DMS153 (cell line): ENCODE measurements at places on chromosomes 2 and 18.

GRCh38 chr18:78771496-78772359 lies 207.9 kb upstream of the SALL3 start:
- no peak for DNase-seq

DNA sequence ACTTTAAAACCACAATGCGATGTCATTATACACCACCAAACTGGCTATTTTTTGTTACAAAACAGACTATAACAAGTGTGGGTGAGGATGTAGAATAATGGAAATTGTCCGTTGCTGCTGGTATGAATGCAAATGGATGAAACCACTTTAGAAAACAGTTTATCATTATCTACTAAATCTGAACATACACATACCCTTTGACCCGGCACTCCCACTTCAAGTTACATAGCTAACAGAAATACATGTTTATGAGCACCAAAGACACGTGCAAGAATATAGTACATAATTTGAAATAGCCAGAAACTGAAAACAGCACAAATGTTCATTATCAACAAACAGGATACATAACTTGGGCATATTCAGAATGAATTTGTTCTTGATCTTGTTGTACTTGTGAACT lies 206.4 kb upstream of the CHAC2 start:
- DNase-seq: no peak

- DNase-seq: no peak
These were observed 29.5 kb upstream of the MEIS1 start for GRCh38 chr2:66405473-66405872.

DNA sequence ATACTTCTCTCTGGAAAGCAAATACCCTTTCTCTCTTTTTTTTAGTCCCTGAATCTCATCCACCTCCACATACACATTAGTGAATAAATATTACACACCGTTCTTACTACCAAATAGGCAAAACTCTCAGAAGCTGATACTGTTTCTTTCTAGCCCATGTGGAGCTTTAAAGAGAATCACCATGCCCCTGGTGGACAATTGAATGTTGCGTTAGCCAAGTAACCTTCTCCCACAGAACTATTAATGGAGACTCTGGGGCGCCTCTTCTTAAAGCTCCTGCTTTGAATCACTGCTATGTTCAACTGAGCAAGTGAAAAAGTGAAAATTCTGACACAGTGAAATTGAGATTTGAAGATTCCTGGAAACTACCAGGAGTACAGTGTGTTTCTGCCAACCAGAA lies 522.8 kb upstream of the CDH7 start:
- no peak for DNase-seq

DNA sequence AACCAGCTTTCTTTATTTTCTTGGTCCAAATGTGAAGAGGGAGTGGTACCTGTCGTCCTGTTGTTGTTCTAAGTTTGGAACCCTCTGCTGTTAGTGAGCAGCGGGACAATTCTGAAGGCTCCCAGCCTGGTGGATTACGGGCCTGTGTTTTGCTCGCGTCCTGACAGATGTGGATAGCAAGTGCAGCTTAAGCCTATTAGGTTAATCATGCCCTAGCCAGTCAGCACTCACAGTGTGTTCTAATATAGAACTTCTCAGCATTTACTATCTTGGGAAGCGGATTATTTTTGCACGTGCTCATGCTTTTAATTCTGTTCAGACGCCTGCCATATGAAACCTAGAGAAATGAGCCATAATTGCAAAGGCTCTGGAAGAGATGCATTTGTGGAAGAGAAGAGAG lies at the start of gene PCARE:
Gene PCARE (minus strand): TSS at position 113 of the 400 bp plus-strand sequence. CDS start 262 bp downstream, outside the sequence.
- no peak for DNase-seq

- no peak for DNase-seq
These were observed 29.7 kb downstream of the ZC3H6 start for GRCh38 chr2:112305132-112305531.

- no peak for DNase-seq
These were observed 17.3 kb downstream of the HK2 start for GRCh38 chr2:74851191-74851566.

GRCh38 chr2:25419678-25420242 lies 78.0 kb upstream of the DNMT3A start:
- no peak for DNase-seq

DNA sequence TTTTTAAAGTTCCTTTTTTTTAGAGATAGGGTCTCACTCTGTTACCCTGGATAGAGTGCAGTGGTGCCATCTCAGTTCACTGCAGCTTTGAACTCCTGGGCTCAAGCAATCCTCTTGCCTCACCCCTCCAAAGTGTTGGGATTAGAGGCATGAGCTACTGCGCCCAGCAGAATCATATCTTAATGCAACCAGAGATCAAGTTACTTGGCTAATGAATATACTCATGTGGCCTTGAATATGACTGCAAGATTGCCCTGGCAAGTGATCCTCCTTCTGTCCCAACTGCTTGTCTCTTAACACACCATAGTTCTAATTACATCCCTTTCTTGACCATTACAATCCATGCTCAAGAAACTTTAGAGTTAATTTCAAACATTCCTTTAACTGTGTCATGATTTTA lies 133.5 kb downstream of the SRBD1 start:
- no peak for DNase-seq

DNA sequence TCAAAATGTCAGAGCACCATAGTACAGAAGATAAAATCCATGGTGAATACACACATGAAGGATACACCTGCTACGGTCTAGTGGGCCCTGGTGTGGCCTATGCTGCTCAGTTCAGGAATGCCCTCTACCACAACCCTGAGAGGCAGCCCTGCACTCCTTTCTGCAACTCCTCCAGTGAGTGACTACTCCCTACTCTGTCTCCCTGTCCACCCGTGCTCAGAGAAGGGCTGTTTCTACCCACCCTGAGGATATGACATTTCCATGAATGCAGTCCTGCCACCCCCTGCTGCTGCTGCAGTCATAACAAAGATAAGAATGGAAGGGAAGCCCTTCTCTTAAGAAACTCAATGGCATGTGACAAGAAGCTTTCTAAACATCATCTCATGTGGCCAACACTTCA lies 137.0 kb downstream of the EN1 start:
- no peak for DNase-seq

DNA sequence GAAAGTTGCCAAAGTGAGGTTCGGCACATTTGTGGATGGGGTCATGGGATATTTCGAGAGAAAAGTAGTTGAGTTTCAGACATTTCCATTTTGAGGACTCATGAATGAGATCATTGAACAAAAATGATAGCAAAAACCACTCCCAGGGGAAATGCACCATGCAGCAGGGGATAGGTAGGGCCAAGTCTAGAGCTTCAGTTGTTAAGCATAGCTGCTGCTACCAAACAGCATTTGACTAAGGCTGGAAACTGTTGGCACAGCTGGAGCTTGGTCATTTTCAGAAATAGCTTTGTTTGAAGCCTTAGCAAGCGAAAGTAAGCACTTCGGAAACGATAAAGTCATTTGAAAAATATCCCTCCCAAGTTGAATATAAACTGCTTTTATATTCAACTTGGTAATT lies 431.8 kb downstream of the SOCS6 start:
- no peak for DNase-seq

DNA sequence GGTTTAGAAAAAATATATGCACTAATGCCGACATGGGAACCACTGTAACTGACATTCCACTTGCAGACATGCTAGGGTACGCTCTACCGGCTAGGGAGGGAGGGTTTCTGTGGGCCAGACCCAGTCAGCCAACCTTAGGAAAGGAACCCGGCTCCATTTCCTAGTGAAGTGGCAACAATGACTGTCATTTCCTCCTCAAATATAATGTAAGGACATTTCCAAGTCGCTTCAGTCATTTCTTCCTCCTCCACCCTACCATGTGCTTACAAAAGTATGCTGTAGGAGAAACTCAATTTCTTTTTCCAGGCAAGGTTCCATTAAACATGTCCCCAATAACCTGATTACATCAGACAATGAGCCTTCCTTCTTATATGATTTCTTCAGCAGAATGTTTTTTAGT lies 64.3 kb upstream of the PSMD14 start:
- no peak for DNase-seq

GRCh38 chr18:23209796-23210195 lies 74.5 kb downstream of the CABLES1 start:
- no peak for DNase-seq

DNA sequence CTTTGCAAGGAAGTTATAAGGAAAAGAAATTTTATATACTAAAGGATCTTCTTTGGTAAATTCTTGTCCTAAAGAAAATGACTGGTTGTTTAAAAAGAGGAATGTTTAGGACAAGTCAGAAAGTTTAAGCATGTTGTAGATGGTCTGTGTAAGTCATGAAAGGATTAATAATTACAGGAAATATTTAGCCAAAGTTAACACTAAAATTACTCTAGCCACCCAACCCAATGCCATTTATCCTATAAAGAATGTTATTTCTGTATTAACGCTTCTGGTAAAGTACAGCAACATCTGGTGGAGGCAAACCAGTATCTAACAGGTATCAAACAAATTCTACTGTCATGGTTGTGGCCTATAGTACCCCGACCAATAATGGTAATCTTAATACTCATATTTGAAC lies 546.9 kb upstream of the PKDCC start:
- no peak for DNase-seq

- DNase-seq: no peak
These were observed 650 bp upstream of the AFG3L2 start for GRCh38 chr18:12377556-12378197.

- no peak for DNase-seq
These were observed 866.9 kb downstream of the TRIB2 start for GRCh38 chr2:13583609-13584008.

DNA sequence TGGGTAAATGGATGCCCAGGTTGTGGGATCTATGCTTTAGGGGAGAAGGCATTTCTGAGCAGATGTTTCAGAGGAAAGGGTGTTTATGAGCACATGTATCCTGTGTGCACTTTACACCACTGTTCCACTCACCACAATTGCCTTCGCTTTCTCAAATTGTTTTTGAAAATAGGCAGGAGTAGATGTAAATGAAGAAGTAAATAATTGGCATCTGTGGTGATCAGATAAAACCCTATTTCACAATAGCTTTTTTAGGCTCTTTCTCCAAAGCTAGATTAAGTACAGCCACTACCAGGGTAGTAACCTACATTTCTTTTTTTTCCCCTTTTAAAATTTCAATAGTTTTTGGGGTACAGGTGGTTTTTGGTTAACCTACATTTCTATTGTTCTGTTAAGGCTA lies 40.6 kb downstream of the TMEM178A start:
- no peak for DNase-seq

GRCh38 chr18:48843162-48843561 lies 107.6 kb downstream of the SMAD7 start:
- no peak for DNase-seq

DNA sequence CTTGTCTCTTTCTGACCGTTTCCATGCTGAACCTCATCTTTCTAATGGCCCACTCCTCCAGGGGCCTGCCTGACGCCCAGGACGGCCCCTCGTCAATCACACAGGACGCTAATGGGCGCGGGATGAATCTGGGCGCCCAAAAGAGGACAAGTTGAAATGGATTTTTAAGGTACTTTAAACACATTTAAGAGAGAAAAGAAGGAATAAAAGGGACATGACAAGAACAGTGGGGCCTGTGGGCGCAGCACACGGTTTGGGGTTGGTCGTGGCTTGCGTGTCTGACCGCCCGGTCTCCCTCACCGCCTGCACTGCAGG lies 607 bp upstream of the UBE2F start:
- DNase-seq: no peak

GRCh38 chr2:153433403-153433802 lies 45.2 kb downstream of the RPRM start:
- no peak for DNase-seq

- DNase-seq: no peak
These were observed 245.9 kb downstream of the METTL4 start for GRCh38 chr18:2325308-2325849.

GRCh38 chr2:21981127-21981526 lies 857.4 kb downstream of the TDRD15 start:
- DNase-seq: no peak

- DNase-seq: no peak
These were observed 449.6 kb downstream of the TNS1 start for GRCh38 chr2:217553202-217553601.

GRCh38 chr2:162537651-162538050 lies 193.7 kb downstream of the GCA start:
- DNase-seq: no peak

DNA sequence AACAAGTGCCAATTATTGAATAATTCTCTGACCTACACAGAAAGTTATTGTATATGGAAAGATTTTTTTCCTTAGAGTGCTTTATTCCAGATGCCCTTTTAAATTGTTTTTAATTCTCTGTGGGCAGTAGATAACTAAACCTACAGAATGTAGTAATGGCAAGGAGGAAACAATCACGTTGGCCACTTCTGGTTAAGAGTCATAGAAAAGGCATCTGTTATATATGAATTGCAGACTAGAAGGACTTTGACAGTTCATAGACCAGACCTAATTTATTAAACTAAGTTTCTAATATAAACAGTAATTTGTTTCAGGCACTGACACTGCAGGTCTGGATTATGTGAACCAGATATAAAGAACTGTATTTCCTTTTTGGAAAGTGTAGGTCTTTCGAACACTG lies 607.5 kb downstream of the PLCL1 start:
- DNase-seq: no peak

DNA sequence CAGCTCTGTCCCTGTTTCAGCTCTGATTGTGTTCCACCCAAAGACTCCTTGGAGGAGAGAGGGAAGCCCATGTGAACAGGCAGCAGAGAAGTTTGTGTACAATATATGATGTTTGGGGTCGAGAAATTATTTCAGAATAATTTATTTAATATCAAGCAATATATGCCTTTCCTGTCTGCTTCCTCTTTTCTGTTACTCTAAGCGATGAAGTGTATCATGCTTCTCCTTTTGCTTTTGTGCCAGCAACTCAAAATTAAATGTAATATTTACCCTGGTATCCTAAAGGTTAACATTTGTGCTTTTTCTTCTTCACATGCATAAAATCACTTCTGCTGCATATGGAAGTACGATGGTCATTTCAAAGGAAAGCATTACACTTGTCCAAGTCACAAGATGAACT lies 2.4 kb upstream of the NTSR2 start:
- no peak for DNase-seq

DNA sequence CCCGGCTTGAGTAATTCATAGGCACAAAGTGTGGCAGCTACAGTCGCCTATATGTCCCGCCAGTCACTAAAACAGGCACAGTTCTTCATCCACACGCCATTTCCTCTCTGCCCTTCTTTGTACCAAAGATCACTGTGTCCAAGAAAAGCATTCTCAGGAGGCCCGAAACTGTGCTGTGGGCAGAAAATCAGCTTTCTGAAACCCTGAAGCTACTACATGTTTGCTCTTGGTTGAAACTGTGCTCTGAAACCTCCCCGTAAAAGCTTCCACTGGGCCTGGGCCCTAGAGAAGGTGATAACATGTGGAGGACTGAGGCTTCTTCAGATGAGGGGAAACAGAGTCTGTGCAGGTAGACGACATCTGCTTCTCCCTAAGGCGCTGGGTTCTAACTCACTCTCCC lies 75.6 kb upstream of the ID2 start:
- DNase-seq: no peak

- no peak for DNase-seq
These were observed 147.7 kb downstream of the WDPCP start for GRCh38 chr2:63440612-63441011.
